CD14-positive monocyte (primary cell): ENCODE measurements at places on chromosomes 5 and 9.

DNA sequence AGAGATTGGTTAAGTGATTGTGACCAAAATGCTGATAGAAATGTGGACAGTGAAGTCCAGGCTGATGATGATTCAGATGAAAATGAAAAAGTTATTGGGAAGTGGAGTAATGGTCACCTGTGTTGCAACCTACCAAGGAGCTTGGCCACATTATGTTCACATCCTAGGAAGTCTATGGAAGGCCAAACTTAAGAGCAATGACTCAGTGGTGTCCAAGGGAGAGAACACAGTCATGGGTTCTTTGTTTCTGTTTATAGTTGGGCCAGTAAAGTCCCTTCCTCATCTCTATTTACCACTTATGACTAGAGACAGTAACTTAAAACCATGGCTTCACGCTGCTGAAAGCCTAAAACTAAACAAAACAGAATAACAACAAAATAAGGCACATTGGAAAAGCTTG, 555.3 kb upstream of the DAB2 start:
- no peak for DNase-seq

DNA sequence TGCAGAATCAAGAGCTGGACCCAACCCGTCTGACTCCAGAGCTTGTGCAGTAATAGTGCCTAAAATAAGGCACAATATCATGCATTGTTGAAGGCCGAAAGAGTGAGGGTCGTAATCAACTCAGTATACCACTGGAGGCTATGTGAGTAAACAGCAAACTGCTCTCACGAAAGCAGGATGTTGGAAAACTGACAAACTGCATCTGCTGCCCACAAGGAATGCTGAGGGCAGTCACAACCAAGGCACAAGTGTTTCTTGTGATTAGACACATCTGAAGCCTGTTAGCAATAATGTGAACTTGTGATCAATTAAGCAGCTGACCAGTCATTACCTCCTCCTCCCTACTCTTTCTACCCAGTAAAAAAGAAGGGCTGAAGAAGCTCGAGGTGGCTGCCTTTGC, 48.8 kb downstream of the TRPM3 start:
- DNase-seq, result no peak

DNA sequence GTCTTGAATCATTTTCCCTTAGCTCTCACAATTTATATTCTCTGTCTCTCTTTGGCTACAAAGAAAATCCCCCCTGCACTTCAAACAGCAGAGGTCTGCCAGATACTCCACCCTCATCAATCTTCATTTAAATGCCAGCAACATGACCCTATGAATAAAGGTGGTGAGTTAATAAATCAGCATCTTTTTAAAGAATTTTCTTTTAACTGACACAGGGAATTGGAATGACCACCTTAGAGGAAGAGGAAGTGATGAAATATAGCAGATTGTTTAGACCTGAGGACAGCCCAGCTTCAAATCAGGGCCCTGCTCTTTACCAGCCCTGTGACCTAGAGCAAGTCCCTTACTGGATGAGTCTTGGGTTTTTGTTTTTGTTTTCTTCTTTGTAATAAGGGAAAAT, 223.1 kb upstream of the PAPPA start:
- DNase-seq, result no peak

DNA sequence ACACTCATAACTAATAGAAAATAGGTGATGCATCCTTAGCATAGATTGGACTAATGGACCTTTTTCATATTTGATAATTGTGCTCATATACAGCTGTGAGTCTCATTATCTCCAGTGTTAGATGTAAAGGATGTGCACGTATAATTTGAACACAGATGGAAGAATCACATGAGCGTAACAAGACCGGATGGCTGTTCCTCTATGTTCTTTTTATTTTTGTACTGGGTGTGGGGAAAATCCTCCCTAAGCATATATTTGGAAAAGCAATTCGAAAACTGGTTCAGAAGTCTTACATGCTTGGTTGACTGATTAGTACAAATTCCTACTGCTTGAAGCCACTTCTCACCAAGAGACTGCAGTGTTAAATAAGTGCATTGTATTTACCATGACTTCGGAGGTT, 230.2 kb downstream of the AOPEP start:
- DNase-seq, result no peak

- no peak for DNase-seq
Observed at GRCh38 chr5:23631302-23632045, 124.1 kb downstream of the PRDM9 start.

- DNase-seq, result no peak
Observed at GRCh38 chr9:95830768-95831167, 44.7 kb upstream of the ERCC6L2 start.
